ENCODE measurements at places on chromosomes 16 and 17.

- no peak for DNase-seq
Observed at GRCh38 chr16:85209526-85210121, 97.4 kb upstream of the CIBAR2 start.

- peak; percentile 74 for DNase-seq
Observed at GRCh38 chr16:57185446-57185944, 344 bp downstream of the PSME3IP1 start.

DNA sequence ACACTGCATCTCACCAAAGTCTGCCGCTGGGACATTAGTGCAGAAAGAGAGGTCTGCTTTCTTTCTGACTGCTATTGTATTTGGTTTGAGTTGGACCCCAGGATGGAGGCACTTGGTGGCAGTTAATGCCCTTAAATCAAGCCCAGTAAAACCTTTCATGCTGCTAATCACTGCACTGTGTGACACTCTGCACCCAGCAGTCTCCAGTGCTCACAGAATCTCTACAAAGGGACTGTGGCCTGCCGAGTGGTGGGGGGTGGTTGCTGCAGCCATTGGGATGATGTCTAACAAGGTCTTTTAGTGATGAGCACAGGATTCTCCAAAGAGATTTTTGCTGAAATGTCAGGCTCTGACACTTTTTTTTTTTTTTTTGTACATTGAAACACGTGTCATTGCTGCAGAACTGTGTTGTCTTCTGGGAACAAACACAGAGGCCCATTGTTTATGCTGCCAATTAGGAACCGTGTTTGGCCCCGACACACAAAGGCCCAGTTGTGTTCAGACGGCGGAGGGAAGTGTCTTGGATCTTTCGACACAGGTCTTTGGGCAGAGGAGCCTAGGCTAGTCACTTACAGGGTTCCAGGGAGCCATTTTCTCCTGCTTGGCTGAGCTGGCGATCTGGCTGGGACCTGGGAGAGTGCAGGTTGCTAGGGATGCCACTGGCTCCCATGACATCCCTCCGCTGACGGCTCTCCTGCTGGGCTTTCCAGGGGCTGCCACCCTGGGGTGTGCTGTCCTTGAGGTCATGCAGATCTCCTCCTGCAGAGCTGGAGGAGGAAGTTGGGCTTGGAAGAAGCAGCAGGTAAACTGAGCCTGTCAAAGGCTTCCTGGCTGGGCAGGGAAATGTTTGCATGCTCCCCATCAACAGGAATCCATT is 16.2 kb upstream of the TNRC6C start:
- DNase-seq = no peak

- DNase-seq = peak; percentile 71
Observed at GRCh38 chr16:84513123-84513522, 8.7 kb upstream of the MEAK7 start.

DNA sequence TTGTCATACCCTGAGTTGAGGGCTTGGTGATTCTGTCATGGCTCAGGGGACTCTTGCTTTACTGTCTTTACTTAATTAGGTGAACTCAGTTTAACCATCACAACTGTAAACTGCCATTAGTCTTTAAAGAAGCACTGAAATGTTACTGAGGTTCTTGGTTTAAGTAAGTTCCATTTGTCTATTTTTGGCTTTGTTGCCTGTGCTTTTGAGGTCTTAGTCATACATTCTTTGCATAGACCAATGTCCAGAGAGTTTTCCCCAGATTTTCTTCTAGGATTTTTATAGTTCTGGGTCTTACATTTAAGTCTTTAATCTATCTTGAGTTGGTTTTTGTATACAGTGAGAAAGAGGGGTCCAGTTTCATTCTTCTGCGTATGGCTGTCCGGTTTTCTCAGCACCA is 137.5 kb downstream of the SOCS1 start:
- no peak for DNase-seq

DNA sequence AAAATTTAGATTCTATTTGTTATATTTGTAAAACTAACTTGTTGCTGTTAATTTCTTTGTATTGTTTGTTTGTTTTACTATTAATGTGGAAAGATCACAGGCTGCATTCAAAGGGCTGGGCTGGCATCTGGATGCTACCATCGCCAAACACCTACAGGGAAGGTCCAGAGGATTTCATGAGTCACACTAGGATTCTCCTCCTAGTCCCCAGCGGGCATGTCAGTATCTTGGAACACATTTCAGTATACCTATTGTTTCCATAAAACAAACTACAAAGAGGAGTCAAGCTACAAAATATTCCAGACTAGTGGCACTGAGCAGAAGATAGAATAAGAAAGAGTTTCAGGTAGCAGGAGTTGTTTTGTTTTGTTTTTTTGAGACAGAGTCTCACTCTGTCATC is 55.3 kb downstream of the NOG start:
- DNase-seq = no peak

- DNase-seq = no peak
Observed at GRCh38 chr17:10617120-10617505, 40.0 kb downstream of the MYH3 start.

DNA sequence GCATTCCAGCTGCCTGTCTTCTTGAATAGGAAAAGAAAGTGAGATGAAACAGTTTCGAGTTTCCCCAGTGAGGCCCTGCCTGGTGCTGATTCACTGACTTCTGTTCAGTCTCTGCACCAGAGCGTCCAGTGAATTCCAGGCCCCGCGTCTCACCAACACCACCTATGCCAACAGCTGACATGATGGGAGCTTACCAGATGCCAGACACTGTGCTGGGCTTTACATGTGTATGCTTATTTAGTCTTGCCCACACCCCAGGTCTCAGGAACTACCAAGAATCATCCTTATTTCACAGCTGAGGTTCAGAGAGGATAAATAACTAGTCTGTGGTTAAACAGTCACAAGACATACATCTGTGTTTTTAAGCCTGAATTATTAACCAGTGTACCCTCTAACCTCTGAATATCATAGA is 29.1 kb upstream of the IRX6 start:
- DNase-seq = no peak

DNA sequence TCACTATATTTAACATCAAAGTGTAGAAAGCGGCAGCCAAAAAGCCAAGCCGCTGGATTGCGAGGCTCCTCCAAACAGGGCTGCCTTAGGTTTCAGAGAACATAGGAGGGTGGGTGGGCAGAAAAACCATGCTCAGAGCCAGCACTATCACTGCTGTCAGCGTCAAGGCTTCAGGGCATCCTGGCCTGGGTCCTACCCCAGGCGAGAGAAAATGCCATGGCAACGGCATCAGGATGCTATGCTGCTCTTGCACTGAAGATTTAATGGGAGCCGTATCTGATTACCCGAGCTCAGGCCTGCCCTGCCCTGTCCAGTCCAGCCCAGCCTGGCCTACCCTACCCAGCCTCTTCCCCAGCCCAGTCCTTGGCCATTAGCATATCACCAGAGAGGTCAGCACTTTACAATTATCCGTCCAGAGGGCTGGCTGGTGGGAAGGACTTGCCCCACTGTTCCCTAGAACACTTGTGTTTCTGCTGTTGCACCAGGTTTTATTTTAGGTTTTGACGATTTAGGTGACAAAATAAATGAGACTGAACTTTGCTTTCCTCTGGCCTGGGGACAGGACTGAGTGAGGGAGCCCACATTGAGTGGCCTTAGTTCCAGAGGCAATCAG is 61.1 kb downstream of the TOM1L2 start:
- no peak for DNase-seq

- DNase-seq = no peak
Observed at GRCh38 chr16:79036541-79036940, 564.0 kb downstream of the MAF start.

DNA sequence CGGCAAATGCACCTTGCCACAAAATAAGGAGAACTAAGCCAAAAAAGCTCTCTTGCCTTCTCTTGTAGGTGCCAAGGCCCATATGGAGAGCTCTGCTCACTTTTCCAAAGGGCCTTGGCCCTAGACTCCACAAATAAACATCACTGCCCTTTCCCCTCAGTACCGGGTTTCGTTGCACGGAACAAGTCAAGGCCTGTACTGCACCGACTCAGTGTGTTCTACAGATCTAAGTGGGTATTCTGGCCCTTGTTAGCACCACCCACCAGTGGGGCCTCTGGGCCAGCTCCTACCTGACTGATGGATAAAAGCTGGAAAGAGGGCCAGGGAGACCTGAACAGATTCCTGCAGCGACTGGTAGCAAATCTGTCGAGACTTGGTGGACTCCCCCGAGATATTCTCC is 43.7 kb upstream of the GSG1L start:
- no peak for DNase-seq

- no peak for DNase-seq
Observed at GRCh38 chr16:79758615-79759346, 158.2 kb upstream of the MAF start.

DNA sequence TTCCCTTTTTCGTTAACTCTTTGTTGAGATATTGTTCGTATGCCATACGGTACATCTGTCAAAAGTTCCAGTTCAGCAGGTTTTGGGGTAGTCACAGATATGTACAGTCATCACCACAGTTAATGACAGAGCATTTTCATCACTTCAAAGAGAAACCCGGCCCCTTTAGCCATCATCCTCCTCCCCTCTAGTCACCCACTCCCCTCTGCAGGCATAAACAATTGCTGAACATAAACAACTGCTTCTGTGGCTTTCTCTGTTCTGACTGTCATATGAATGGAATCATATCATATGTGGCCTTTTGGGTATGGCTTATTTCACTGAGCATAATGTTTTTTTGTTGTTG is 59.3 kb downstream of the RNF213 start:
- DNase-seq = peak; percentile 35

GRCh38 chr17:850851-851763 is 69.0 kb downstream of the MRM3 start:
- peak; percentile 56 for DNase-seq

DNA sequence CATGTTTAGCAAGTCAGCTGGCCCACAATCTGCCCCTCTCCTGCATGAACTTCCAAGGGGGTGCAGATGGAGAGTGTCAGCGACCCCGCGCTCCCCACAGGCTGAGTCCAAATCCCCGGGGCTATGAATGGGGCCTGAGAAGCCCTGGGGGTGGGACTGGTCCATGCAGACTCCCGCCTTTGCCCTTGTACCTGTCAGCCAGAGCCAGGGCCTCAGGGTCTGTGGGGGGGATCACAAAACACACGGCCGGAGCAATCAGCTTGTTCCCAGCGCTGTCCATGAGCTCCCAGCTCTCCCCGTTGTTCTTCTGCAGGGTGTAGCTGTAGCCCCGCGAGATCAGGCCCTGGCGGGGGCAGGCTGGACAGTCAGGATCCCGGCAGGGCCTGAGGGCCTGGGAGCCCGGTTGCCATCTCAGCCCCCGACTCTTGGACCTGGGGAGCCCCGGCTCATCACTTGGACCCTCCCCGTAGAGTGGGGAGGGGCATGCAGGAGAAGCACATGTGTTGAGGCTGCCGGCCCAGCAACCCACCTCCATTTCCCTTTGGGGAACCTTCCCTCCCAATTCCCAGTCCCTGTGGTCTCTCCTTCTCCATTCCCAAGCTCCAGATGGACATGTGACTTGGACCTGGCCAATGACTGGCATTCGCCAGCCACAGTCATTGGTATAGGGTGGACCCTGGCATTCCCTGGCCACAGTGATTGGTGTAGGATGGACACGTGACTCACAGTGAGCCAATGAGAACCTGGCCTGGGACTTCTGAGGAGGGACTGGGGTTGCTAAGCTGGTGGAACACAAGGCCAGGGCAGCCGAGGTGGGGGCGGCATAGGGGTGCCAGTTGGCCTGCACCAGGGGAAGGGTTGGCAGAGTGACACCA is 42.4 kb downstream of the PPL start:
- DNase-seq = no peak

GRCh38 chr16:54284319-54284930 is 2.2 kb downstream of the IRX3 start:
- DNase-seq = no peak

DNA sequence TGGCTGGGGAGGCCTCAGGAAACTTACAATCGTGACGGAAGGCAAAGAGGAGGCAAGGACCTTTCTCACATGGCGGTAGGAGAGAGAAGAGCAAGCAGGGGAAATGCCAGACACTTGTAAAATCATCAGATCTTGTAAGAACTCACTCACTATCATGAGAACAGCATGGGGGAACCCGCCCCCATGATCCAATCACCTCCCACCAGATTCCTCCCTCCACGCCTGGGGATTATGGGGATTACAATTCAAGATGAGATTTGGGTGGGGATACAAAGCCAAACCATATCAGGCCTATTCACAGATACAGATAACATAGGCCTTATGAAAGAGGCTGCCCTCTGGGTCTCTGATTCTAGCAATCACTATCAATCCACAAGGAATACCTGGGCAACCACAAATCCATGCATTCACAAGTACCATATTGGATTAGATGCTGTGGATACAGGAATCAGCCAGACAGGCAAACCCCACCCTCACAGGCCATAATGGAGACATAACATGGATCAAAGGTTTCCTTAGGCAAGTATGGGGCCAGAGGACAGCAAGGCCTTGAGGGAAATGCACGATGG is 284.9 kb downstream of the SOX9 start:
- DNase-seq = no peak

GRCh38 chr17:60087882-60088669 is 9.4 kb upstream of the HEATR6 start:
- DNase-seq = peak; percentile 49

DNA sequence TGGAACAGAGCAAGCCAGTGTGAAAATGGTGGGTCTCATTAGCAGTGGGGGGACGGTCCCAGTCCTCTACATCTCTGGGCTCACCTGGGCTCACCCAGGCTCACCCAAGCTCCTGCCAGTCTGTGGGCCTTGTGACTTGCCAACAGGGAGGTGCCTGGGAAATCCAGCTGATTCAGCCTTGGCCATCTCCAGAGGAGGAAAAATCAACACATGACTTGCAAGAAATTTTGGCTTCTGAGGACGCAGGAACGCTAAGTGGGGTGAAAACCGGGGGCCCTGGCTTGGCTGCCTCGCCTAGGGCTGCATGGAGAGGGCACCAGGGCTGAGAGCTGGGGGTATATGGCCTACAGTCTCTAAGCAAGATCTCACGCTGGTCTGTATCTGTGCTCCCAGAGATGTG is 47.7 kb downstream of the VAC14 start:
- DNase-seq = no peak

GRCh38 chr16:85653290-85653891 is 35.4 kb downstream of the GINS2 start:
- no peak for DNase-seq

- DNase-seq = no peak
Observed at GRCh38 chr17:65783845-65784334, 222.4 kb upstream of the AXIN2 start.

- DNase-seq = peak; percentile 48
Observed at GRCh38 chr16:89194340-89195311, 5.7 kb downstream of the SLC22A31 start.

DNA sequence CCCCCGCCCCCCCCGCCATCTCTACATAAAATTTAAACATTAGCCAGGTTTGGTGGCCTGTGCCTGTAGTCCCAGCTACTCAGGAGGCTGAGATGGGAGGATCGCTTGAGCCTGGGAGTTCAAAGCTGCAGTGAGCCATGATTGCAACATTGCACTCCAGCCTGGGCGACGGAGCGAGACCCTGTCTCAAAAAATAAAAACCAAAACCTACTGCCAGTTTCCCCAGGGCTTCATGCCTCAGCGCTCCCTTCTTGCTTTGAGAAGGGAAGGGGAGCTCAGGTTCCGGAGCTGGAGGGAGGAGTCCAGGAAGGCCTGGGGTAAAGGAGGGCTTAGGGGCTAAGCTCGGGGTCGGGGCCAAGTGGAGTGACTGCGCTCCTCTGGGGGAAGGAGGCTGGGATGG is 20.5 kb downstream of the PLCD3 start:
- DNase-seq = no peak

Measured in SJSA1 (cell line).